ENCODE measurements at places on chromosomes 4 and X.

GRCh38 chrX:130001893-130002292 is 19.5 kb downstream of the BCORL1 start:
- DNase-seq, result no peak

GRCh38 chr4:67152976-67153375 is 392.3 kb downstream of the CENPC start:
- DNase-seq, result no peak

DNA sequence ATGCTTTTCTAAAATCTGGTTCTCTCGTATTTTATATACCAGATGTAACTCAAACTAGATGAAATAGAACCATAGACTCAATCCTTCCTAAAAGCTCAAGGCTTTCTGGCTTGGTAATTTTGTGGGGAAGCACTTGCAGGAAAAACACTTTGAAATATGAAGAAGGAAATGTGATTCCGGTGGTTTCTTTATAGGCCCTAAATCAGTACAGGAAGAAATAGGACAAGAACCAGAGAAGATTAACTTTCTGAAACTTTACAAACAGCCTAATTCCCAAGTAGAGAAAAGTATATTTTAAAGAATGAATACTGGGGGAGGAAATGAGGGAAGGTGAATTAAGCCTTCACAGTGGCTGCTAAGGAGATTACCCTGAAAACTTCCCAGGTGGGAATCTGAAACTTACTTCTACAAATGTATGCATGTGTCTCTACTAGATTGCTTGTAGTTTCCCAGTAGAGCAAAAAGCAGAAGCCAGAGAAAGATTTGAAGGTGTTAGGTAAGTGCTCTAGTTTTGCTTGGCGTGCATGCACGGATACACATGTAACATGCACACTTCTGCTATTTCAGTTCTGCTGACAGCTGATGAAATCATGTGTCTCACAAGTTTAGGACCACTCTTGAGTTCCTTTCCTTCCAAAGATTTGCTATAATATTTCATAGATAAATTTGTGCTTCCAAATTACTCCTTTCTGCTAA is 92.1 kb downstream of the AFF1 start:
- DNase-seq, result no peak

DNA sequence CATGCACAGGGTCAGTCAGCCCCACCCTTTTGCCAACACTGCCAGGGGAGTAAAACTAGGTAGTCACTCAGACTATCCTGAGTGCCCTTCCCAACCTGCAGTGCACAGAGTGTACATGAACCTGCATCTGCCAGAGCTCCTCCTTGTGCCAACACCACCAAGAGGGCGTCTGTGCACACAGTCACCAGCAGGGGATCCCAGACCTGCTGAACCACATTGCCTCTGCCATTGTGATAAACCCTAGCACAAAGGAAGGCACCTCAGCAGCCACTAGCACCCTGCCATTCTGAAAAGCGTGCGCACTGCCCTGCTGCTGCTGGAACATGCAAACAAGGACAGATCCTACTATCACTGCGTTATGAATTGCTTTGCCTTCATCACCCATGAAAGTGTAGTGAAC is 247.8 kb upstream of the POU3F4 start:
- DNase-seq, result no peak

DNA sequence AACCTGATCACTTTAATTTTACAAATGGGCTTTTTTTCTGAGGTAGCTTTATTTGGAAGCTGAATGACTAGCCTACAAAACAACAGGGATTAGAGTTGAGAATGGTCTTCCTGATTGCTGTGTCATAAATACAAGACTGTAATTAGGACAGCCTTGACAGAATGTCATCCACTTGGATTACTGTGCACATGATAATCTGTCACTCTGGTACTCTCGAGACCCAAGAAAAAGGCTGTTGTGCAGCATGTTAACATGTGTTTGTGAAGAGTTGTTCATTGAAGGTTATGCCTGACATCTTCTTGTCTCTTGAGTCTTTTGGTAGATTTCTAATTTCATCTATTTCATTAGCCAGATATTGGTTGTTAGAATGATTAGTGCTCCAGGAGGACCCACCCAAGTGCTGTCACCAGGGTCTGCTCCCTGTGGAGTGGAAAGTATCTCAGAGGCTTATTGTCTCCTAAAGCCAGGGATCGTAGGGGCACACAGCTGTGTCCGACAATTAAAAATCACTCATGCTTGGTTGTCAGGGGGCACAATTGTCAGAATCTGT is 212.2 kb upstream of the GPRIN3 start:
- DNase-seq, result no peak

- DNase-seq, result no peak
Measured at GRCh38 chr4:123233136-123233768, 163.3 kb upstream of the SPRY1 start.

GRCh38 chrX:49187028-49187394 is 838 bp upstream of the PRICKLE3 start:
- DNase-seq, result no peak

DNA sequence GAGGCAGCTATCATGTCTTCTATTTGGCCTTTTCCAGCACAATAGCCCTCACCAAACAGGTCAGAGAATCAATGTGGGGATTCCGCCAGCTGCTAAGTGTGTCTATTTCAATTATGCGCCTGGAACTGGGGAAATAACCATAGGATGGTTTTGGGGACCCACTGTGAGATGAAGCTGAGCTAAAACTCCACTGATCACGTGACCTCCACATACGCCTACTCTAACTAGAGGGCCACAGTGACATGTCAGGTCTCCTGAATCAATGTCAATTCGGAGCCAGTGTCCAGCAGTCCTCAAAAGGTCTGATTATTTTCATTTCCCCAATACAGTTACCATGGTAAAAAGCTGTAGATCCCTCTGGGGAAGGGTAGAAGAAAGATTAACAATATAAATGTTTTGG is 10.2 kb upstream of the BANK1 start:
- DNase-seq, result no peak

DNA sequence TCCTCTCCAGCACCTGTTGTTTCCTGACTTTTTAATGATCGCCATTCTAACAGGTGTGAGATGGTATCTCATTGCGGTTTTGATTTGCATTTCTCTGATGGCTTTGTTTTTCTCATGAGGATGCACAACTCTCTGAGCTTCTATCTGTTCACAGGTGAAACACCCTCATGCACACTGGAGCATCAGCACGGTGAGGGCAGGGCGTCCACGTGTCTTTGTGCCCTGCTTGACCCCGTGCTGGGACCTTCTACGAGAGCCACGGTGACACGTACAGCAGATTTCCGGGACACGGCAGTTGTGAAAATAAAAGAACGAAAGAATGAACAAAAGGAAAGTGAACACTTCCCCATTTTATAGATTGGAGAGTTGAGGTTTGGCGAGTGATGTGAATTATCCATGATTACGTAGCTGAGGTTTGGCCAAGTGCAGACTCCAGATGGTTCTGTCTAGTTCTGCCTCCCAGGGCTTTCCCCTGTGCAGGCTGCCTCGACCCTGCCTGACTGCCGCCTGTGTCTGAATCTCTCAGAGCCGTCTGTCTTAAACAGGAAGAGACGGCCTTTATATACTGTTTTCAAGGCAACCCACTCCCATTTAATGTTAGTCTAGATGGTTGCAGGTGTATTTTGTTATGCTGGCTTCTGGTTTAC is 67.8 kb upstream of the SORBS2 start:
- DNase-seq, result no peak

DNA sequence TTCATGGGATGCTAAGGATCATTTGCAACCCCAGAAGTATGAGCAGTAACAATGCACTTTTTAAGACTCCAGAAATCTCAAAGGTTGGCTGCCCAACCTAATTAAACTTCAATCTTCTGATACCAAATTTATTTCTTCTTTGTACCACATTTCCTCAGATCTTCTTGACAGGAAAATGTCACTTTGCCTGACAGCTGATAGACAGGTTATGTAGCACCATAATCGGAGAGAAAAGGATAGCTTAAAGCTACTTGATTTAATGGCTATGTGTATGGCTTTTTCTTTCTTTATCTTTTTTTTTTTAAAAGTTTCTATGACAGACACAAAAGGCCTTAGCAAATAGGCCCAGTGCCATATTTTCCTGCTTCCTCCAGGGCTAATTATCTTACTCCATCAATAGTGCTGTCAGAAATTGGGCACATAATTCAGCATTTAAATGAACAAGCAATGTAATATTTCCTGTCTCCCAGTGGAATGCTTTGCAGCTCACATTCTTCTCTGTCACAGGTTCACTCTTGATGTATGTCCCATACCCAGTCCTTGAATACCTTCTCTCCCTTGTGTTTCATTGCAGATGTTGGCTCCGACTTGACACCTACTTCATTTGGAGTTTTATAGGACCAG is 795.7 kb downstream of the ADGRL3 start:
- no peak for DNase-seq

DNA sequence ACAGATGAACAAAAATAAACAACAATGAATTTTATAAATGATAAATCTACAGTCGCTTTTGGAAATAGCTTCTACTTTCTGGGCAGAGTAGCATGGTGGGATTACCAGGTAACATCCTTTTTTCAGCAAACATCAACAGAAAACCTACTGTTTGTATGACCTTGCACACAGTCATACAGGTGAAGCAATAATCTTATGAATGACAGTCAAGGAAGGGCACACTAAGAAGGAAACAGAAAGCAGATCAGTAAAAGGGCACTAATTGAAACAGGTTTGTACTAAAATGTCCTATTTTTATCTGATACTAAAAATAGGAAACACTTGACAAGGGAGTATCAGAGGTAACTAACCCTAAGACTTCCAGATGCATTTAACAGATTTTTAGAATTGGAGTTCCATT is 108.9 kb downstream of the DLG3 start:
- no peak for DNase-seq

DNA sequence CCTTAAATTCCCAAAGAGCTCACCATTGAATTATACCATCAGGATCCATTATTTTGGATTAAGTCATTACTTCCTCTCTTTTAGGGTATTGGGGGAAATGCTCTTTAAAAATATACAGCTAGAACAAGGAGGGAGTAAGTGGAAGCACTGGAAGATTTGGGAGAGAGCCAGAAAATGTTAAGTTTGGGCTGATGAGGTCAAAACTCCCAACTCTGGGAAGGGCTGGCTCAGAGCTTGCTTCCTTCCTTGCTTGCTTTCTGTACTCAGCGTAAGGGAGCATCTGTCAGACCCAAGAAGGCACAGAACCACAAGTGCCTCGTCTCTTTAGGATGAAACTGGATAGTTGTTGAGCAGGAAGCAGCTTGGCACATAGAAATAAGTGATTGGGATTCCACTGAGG is 138.2 kb downstream of the GUCY2F start:
- no peak for DNase-seq

- no peak for DNase-seq
Measured at GRCh38 chrX:49844611-49845010, 15.5 kb downstream of the PAGE4 start.

- DNase-seq, result no peak
Measured at GRCh38 chr4:171812665-171813525, at the start of gene GALNTL6. Gene GALNTL6, plus strand, starts transcription at chr4:171813404.

DNA sequence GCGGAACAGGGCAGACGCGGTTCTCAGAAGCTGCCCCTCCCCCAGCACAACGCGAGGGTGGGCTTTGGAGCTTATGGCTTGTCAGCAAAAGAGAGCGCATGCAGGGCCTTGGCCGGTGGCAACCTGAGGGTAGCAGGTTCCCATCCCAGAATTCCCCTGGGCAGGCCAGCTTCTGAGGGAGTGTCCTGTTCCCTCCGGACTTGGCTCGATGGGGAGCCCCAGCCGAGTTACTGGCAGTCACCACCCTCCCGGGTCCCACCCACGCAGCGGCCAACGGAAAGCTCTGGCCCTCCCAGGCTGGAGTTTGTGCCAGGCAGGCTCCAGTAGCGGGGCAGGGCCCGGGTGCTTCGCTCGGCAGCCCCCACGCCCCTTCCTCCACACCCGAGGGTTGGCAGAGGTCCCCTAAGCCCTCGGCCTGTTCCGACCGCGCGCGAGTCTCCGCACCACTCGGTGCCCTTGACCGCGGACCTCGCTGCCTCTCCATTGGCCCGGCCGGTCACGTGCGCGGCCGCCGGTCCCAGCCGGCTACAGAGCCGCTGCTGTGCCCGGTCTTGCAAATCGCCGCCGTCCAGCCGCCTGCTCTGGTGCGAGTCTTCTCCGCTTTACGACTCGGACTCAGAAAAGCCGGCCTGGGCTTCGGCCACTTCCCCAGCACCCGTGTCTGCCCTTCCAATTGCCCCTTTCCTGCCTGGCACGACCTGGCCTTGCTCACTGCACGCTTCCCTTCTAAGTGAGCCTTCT is 20.9 kb upstream of the MTM1 start:
- peak; percentile 23 for DNase-seq

DNA sequence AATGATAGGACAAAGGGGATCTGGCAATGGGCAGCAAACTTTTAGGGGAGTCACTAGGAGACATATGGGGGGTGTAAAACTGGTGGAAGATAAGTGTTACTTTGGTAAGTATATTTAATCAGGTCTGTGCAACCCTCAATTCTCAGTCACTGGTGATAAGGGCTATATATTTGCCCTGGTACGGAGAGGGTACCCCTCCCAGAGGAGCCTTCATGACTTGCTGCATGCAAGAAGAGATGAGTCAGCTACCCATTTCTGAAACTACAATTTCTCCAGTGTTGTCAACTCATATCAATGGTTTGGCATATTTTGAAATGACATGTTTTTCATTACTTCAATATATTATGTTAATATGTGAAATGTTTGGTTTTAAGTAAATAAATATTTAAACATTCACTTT is 14.3 kb downstream of the SMARCAD1 start:
- DNase-seq, result no peak

DNA sequence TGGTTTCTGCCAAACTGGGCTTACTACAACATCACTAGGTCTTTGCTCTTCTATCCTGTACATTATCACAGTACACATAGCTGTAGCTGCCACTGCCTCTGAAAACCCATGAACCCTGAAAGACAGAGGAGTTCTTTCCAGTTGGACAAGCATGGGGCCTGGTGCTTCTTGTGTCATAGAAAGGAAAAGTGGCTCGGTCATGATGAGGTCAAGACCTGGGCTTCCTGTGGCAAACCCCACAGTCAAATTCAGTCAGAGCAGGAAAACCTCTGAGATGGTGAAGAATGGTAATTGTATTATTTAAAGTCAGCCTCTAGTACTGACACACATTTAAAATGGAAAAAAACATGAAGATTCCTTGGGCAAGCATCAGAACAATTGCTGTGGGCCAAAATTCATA is 133.3 kb upstream of the PRPS2 start:
- no peak for DNase-seq

- no peak for DNase-seq
Measured at GRCh38 chr4:6881908-6882307, 27.7 kb upstream of the TBC1D14 start.

GRCh38 chr4:99104153-99104552 is 15.6 kb upstream of the ADH5 start:
- no peak for DNase-seq

DNA sequence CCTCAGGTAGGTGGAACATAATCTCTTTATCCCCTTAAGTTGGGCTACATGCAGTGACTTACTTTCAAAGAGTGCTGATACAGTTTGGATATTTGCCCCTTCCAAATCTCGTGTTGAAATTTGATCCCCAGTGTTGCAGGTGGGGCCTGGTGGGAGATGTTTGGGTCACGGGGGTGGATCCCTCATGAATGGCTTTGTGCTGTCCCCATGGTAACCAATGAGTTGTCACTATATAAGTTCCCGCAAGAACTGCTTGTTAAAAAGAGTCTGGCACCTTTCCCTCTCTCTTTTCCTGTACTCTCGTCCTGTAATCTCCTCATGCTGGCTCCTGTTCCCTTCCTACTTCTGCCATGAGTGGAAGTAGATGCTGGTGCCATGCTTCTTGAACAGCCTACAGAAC is 71.3 kb downstream of the GLRA3 start:
- no peak for DNase-seq
